ENCODE measurements at places on chromosomes 1 and 21.

DNA sequence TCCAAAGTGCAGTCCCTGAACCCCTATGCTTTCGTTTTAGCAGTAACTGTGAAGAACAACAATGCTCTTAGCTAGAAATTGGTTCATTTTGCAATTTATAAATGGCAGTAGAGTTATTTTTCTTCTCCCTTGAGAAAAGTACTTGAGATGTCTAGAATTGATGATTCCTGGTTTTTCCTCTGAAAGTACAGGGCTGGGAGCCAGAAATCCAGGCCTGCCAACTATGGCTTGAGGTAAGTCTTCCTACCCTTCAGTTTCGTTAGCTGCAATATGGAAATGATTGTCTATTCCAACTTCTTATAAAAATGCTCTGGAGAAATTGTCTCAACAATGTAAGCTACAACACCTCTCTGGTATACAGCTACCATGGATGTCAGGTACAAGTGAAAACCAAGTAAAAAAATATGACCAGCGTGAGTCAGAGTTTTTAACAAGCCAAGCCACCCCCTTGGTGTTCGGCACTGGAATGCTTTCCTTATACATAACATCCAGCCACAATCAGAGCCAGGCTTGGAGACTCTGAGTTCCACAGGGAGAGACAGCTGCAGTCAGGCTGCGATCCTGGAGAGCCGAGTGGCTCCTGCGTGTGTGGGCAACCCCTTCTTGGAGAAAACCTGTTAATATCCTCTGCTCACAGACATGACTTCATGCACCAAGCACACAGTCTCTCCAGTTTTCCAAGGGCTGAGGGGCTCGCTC lies 22.0 kb downstream of the TSPAN2 start:
- peak; percentile 26 for DNase-seq

GRCh38 chr1:60171801-60172200 lies 98.2 kb upstream of the C1orf87 start:
- peak; percentile 46 for DNase-seq

- DNase-seq: no peak
These were observed 105.8 kb downstream of the GREM2 start for GRCh38 chr1:240506176-240506575.

DNA sequence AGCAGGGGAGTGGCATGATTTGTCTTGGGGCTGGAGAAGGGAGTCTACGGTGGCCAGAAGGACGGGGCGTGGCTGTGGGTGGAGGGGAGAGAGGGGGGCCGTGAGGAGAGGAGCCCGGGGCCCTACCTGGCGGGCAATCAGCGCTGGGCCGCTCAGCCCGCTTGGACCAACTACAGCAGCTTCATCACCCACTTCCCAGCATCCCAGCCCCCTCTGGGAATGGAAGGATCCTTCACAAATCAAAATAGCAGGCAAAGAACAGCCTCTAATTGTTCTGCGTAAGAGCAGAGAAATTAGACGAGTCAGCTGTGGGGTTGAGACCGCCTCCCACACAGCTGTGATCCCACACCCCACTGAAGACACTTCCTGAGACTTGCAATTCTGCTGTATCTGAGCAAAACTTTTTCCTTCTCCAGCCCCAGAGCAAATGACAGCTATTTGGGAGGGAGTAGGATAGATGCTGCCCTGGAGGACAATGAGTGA lies 43.5 kb downstream of the OPRD1 start:
- DNase-seq: peak; percentile 38

GRCh38 chr1:176789571-176790090 lies 326.7 kb downstream of the PAPPA2 start:
- DNase-seq: no peak

- no peak for DNase-seq
These were observed 292.3 kb downstream of the HHAT start for GRCh38 chr1:210620867-210621488.

Data from muscle of back (tissue), 13 donors.